Thoracic aorta (tissue), 2 donors: ENCODE measurements at places on chromosomes 5 and 9. TPM values are rescaled to one million over a fixed set of nuclear protein-coding genes. Genes with fewer than 3 reads are reported as not detected.

DNA sequence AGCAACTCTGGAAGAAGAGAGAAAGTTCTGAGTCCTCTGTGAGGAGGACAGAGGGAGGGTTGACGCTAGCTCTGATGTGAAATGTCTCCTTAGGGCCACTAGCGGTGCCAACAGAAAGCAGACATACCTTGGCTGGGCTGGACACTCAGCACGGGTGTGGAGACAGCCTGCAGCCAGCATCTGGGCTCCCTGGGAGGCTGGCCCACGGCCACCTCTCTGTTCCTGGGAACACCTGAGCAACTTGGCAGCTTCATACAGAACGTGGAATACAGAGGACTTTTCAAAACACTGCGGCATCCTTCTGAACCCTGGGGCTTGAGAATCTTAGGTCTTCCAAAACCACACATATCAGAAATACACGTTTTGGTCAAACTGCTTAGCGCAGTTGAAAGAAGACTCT lies 269.1 kb downstream of the FSTL4 start:
- H3K4me1 ChIP-seq, result no peaks in the 10 kb centered on the region
- H3K27ac ChIP-seq, result no peak overlapping the region
- no peak overlapping the region for H3K4me3 ChIP-seq
- DNase-seq, result no peak
- H3K36me3 ChIP-seq, result no peaks in the 10 kb centered on the region
- no peaks in the 10 kb centered on the region for H3K27me3 ChIP-seq

DNA sequence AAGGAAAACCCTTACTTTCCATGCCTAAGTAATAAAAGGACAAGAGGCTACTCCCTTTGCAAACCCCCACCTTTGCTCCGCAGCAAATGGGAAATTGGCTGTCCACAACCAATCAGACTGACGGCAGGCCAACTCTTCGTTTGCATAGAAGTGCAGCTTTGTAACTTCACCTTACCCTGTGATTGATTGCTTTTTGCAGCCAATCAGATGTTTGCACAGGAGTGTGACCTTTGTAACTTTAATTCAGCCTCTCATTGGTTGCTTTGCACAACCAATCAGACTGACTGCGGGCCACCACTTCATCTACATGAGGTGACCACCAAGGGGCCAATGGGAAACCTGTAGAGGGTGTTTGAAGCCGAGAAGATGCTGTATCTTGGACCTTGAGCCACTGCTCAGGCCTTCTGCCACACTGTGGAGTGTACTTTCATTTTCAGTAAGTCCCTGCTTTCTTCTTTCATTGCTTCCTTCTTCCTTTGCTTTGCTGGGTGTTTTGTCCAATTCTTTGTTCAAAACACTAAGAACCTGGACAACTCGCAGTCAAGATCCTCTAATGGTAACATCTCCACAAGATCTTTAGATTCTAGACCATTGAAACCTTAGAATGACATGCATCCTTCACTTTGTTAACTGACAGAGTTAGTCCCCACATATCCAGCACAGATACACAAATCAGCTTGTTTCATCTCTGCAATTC lies 51.3 kb upstream of the FREM1 start:
- H3K36me3 ChIP-seq, result no peaks in the 10 kb centered on the region
- no peaks in the 10 kb centered on the region for H3K27me3 ChIP-seq
- no peak overlapping the region for H3K4me3 ChIP-seq
- no peak for DNase-seq
- H3K27ac ChIP-seq, result no peak overlapping the region
- no peaks in the 10 kb centered on the region for H3K4me1 ChIP-seq

C6 gene
- 0.68 TPM for total RNA-seq

CDX1 gene
- total RNA-seq, result not detected

LIFR gene
- 110 TPM for total RNA-seq
